ENCODE measurements at places on chromosomes 1 and 21. TPM values are rescaled to one million over a fixed set of nuclear protein-coding genes. Genes with fewer than 3 reads are reported as not detected.

- no peak for DNase-seq
Measured at GRCh38 chr1:204126956-204127355, 24.9 kb downstream of the ETNK2 start.

GRCh38 chr1:118948846-118949245 is 39.3 kb downstream of the TBX15 start:
- DNase-seq, result no peak

DNA sequence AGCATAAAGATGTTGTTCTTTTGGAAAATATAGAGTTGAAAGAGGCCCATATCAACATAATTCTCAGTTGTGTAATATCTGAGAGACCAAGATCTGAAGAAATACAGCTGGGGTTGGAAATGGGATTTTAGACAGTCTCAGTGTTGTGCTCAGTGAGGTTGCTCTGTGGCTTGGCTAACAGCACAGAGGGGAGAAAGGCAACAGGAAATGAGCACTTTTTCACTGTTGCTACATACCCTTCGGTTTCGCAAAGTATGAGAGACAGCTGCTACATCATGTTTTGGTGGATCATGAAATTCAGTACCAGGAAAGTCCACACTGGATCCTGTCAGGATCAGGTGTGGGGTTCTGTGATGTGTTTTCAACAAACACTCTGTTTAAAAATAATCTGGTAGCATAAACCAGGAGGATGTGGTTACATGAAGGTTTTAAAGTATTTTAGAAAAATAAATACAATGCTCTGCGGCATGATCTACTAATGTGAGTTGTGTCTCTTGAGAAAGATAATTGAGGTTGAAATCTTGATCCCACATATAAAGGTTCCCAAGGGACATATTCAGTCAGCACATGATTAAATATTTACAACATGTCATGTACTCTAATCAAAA is 7.0 kb upstream of the GPR88 start:
- peak; percentile 29 for DNase-seq

DNA sequence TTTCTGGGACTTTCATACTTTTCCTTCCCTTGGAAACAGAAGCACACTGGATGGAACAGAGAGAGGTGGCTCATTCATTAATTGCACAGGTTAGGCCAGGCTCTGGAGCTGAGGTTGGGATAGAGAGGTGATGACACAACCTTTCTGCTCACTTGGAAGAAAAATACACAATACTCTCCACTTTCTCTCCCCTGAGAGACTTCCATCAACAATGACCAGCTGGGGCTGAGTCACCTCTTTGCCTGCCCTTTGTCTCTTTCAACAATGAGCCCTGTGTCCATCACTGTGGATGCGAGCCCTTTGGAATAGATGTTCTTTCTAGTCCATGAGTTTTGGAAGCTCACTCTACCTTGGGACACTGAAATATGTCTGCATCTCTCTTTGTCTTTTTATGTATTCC is 43.1 kb downstream of the ATP2B4 start:
- no peak for DNase-seq

DNA sequence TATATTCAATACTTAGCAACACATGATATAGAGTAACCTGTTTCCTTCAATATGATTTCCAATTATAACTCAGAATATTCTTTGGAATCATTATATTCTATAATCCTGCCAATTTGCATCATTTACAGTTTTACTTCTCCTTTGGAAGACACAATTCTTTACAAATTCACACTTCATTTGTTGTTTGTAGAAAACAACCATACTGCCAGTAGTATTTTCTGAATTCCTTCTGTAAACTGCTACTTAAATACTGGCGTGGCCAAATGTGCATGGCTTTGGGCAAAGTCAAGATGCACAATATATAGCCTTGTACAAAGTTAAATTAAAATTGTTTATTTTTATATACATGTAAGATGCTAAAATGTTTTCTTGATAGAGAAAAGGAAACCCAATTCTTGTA is 687.1 kb upstream of the NEGR1 start:
- DNase-seq, result no peak

DNA sequence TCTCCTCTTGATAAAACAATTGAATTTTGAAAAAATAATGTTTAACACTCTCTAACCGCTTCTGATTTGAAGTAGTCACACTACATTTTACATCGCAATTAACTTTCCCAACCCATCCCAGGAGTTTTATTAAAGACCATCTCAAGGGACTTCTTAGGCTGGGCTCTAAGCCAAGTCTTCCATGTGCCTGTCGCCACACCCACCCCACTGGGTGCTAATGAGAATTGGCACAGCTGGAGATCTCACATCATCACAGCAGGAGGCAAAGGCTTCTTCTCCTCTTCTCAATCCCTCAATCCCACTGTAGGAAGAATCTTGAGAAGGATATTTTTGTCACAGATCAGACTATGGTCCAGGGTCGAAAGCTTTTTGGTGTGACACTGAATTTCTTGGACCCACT is 328.9 kb downstream of the NUF2 start:
- no peak for DNase-seq

DNA sequence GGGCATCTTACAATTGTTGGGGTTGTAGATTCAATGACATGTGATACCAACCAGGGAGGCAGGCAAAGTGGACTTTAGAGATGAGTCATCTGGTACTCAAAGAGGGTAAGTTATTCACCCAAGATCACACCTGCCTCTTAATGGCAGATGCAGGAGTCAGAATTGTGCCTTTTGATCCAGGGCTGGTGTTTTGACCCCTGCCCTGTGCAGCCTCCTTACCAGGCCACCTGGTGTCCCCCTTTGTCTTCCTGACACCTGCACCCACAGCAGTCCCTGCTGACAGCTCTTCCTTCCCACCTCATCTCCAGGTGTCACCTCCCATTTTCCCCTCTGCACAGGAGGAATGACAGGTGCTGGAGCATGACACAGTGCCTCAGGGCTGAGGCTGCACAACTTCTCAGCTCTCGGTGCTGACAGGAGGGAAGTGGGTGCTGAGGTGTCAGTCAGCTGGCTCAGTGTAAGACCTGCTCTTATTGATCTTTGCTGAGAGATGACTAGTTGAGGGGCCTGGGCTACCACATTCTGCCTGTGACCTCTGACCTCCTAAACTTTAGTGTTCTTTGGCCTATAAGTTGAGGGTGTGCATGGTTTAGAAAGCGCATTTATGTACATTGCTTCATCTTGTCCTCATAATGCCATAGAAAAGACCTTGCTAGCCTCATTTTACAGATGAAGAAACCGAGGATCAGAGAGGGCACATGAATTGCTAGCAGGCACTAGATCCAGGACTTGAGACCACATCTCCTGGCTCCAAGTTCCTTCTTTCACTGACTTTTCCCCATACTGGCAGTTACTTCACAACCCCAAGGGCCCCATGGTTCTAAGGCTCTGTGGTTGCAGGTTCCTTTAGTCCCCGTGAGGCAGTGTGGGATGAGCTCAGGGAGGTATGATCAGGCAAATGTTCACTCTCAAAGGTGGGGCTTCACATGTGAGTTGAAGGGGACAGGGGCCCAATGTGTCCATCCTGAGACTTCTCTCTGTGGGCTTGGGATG is 31.3 kb downstream of the CACNA1E start:
- DNase-seq, result no peak

DNA sequence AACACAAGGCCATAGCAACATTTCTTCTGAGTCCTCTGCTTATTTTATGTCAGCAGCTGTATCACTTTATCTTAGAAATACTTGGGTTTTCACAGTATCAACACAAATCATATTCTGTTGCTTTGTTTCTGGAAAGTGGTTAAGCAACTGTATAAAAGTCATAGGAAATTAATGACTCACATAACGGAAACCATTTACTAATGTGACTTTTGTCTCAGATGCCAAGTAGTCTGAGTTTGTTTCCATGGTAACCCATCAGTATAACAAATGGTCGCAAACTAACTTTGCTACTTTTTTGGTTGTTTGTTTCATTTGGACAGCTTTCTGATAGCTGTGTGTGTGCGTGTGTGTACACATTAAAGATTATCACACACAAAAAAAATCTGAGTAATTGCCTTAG is 31.1 kb downstream of the EEIG2 start:
- no peak for DNase-seq

- no peak for DNase-seq
Measured at GRCh38 chr1:225763716-225764548, 13.7 kb upstream of the SRP9 start.

- no peak for DNase-seq
Measured at GRCh38 chr1:67192902-67193301, 26.6 kb downstream of the IL23R start.

GRCh38 chr1:31429583-31429982 is 16.6 kb downstream of the SERINC2 start:
- no peak for DNase-seq

- no peak for DNase-seq
Measured at GRCh38 chr1:3910857-3911845, 11.1 kb upstream of the C1orf174 start.

MAGOH gene
- total RNA-seq, result 45.1 TPM

OR6K3 gene
- total RNA-seq, result not detected
